Stimulated activated CD4-positive, alpha-beta T cell treated with anti-CD3 and anti-CD28 coated beads, Interleukin-12 subunit alpha, Interleukin-12 subunit beta, amount 100 ng/mL, for 48 hours (primary cell): ENCODE measurements at places on chromosomes 7 and 10.

DNA sequence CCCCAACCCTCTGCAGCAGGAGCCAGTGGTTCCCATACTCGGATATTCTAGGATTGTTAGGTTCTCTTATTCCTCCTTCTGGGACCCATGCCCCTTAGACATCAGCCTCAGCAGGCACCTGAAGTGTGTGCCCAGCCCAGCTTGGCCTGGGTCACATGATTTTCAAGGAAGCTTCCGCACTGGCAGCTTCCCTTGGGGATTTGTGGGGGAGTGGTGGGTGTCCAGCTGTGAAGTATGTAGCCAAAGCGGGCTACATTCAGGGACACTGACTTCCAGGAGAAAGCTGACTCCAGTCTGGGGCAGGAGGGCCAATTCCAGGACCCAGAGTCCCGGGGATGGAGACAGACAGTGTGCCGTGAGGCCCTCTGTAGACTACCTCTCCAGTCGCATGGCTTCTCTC is 1.3 kb downstream of the LDB1 start:
- no peak for DNase-seq

GRCh38 chr7:70787771-70788170 is 344.2 kb upstream of the GALNT17 start:
- DNase-seq = no peak

DNA sequence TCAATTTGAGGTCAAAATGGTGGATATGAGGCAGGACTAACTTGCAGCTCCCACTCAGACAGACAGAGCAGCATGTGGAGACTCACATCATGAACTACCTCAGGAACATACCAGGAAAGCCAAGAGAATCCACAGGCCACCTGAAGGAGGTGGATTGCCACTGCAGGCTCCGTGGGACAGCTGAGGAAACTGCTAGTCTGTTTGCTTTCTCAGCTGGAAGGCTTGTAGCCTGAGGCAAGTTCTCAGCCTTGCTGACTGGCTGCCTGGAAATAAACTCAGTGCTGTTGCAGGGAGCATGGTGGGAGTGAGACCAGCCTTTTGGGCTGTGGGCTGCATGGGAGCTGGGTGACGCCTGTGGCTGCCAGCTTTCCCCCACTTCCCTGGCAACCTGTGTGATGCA is 202.9 kb downstream of the ZNF248 start:
- DNase-seq = no peak

DNA sequence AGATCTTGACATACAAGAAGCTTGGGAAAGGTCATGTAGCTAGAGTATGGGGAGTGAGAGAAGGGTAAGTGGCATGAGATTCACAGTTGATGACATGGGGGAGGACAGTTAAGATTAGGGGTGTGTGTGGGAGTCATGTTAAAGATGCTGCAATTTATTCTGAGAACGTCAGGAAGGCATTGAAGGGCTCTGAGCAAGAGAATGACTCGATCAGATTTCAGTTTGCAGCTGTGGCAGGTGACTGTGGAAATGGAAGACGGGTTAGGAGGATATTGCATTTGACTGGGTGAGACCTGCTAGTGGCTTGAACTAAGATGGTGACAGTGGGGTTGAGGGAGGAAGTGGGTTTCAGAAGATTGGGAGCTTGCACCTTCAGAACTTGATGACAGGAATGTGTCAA is 5.6 kb downstream of the CDC123 start:
- no peak for DNase-seq

DNA sequence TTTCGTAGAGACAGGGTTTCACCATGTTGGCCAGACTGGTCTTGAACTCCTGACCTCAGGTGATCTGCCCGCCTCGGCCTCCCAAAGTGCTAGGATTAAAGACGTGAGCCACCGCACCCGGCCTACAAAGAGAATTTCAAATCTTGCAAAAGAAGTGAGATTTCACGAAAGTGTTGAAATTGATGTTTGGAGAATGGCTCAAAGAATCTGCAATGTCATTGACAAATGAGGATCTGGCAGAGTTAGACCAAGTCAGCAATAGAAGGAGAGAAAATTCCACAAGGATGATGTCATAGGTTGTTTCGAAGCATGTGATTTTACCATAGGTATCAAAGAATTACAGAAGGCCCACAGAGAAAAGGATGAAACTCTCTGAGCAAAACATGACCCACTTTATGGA is 71.7 kb downstream of the LYZL2 start:
- DNase-seq = no peak

- no peak for DNase-seq
Measured at GRCh38 chr10:6162589-6163356, 40.0 kb upstream of the PFKFB3 start.

DNA sequence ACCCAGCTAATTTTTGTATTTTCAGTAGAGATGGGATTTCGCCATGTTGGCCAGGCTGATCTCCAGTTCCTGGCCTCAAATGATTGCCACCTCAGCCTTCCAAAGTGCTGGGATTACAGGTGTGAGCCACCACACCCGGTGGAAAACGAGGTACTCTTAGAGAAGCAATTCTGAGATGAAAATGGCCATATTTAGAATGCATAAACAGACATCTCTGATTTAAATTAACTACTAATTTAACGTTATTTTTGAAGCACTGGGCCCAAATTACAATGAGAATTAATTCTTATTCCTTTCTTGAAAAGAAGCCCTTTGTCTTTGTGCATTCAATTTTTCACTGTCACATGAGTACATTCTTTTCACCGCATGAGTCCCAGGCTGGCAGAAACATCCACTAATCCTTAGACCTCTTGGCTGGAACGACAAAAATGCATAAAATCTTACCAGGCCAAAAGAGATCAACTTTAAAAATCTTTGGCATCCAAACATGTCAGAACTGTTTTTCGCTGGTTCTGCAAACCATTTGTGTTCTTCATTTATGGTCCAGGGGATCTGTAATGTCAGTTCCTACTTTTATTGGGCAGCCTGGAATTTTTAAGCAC is 60.1 kb upstream of the CAPZA2 start:
- no peak for DNase-seq

DNA sequence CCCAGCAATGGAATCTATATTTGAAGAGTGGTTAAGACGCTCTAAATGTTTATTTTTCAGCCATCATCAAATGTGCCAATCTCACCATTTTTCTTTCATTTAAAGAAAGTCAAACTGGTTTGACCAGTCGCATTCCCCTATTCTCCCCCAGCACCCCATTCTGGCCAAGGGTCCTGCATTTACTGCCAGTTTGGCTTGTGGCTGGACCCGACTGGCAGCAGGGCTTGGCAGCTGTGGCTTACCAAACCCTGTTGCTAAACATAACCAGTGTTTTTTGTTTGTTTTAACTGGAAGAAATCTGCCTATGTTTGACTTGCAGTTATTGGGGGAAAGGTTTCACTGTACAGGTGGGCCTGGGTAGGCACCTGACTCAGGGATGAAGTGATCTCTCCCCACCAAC is 116.3 kb downstream of the CYP26A1 start:
- no peak for DNase-seq

GRCh38 chr10:48468866-48469511 is 135.9 kb downstream of the ARHGAP22 start:
- no peak for DNase-seq

- no peak for DNase-seq
Measured at GRCh38 chr7:1650363-1651030, 19.6 kb upstream of the ELFN1 start.

DNA sequence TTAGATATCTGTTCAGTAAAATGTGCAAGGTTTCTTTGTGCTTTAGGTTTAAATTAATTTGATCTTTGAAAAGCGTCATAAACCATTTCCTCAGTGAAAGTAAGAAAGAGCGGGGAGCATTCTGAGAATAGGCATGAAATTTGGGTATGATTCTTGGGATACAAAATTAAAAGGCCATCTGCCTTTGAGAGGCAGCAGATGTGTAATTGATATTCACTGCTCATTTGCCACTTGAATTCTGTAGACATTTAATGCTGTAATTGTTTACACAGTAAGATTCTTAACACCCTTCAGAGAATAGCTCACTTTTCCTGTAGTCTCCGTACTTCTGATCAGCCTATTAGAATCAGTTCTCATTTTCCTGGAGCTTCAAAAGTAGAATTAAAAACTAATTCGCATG is 18.7 kb downstream of the FRMD4A start:
- no peak for DNase-seq

DNA sequence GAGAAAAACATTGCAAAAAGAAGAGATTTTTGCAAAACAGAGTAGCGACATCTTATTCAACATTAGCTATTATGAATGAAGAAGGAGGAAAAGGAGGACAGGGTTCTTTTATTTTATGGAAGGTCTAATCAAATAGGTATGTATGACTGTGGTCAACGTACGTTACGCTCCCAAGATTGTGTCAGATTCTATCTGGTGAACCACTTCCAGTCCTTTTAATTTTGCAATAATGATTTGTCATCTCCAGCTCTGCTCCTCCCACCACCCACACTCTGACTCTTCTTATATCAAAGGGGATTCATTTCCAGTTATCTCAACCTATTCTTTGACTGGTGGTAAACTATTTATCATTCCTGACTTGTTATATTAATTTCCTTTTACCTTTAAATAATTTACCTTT is 259.9 kb downstream of the CACNA2D1 start:
- DNase-seq = no peak

GRCh38 chr10:126904516-126904817 is 761 bp upstream of the DOCK1 start:
- no peak for DNase-seq

DNA sequence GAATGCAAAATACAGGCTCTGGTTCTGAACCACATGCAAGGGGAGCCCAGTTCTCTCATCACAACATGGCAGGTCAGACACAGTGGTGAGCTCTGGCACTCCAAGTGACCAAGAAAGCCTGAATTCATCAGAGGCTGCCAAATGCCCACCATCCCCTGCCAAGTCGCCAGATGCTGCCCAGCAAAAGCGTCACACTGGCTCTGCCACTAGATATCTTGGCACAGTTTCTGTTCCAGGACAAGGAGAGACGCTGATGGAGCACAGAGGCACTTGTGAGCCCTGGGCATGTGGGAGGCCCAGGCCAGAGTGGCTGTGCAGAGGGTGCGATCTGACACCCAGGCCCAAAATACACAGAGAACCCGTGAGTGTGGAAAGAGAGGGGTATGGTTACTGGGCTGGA is 57.8 kb downstream of the GAD2 start:
- no peak for DNase-seq

DNA sequence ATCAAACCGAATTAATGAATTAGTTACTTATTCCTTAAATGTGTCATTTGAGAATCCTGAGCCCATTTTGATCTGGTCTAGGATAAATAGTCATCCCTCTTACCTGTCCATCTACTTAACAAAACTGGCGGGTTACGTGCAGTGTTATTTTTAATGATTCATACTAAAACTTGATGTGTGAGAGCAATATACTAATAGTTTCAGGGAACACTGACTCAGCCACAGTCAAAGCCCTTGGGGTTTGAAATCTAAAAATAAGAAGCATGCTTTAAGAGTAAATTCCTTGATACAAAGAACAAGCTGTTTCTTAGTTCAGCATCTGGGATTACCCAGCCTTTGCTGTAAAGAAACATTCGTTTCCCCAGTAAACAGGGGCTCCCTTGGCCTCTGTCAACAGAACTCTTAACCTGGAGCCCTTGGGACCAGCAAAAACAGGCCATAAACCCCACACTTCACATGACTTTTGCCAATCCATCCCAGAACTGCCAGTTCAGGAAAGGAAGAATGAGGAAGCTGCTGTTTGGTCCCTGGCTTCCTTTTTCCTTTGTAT is 370.6 kb upstream of the IGFBP3 start:
- DNase-seq = no peak

- DNase-seq = no peak
Measured at GRCh38 chr7:136050462-136050847, 73.3 kb upstream of the MTPN start.

GRCh38 chr7:134992626-134993179 is 6.4 kb downstream of the AGBL3 start:
- DNase-seq = peak; percentile 5

- DNase-seq = no peak
Measured at GRCh38 chr7:142784096-142784495, 13.3 kb downstream of the PRSS2 start.

DNA sequence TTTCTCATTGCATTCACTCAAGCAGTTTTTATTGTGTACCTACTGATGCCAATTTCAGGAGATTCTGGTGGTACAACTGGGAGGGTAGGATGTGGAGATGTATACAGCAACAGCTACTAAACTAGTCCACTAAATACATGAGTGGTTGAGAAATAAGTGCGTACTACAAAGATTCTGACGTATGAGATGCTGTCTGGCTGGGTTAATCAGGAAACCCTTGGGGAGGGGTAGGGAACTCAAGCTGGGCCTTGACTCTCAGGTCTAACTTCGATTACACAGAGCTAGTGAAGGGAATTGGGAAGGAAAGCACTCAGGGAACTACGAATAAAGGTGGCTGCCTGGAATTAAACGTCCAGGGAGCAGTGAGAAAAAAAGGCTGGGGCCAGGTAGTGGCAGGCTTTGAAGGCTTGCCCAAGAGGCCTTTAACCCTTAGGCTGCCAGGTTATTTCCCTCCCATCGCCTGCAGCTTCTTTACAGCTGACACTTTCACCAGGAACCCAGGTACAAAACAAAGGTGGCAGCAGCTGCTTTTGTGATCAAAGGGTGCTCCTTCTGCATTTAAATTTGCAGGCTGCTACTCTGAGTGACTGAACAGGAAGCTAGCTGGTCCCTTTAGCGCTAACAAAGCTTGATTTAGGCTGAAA is 3.2 kb downstream of the MMS19 start:
- no peak for DNase-seq

DNA sequence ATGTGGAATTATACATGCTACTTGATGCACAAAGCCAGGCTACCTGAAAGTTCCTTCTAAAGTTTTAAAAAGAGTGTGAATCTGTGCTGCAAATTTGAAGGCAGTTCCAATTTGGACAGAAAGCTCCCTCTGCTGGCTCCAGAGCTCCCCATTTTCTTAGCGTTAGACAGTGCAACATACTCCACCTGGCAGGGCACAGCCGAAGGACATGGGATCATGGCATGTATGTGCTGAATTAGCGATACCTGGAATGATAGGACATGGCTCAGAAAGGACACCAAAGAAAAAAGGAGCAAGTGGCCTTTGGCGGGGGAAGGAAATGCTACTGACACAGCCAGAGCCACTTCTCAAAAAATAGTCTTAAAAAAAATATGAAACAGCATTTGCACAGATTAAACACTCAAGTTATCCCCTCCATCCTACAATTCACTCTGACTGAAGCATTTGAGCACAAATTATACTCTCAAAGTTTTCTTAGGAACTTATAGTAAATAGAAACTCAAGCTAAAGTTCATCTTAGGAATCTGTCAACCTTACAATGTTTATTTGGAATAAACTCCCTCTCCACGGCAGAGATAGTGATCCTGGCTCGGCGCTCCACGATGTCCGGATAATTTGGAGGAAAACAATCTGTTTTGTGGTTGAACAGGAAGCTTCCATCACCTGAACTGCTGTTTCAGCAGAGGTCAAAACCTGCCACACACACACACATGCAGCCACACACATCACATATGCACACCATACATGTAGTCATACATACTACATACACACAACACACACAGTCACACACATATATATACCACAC is 80.0 kb downstream of the C7orf25 start:
- no peak for DNase-seq

- no peak for DNase-seq
Measured at GRCh38 chr7:65832281-65832680, 40.6 kb upstream of the VKORC1L1 start.

GRCh38 chr10:121596689-121597503 is 1.3 kb downstream of the FGFR2 start:
- DNase-seq = no peak

- DNase-seq = no peak
Measured at GRCh38 chr10:15849316-15849715, 11.0 kb downstream of the MINDY3 start.
